GM12878 (cell line): ENCODE measurements at places on chromosomes 1 and 21.

DNA sequence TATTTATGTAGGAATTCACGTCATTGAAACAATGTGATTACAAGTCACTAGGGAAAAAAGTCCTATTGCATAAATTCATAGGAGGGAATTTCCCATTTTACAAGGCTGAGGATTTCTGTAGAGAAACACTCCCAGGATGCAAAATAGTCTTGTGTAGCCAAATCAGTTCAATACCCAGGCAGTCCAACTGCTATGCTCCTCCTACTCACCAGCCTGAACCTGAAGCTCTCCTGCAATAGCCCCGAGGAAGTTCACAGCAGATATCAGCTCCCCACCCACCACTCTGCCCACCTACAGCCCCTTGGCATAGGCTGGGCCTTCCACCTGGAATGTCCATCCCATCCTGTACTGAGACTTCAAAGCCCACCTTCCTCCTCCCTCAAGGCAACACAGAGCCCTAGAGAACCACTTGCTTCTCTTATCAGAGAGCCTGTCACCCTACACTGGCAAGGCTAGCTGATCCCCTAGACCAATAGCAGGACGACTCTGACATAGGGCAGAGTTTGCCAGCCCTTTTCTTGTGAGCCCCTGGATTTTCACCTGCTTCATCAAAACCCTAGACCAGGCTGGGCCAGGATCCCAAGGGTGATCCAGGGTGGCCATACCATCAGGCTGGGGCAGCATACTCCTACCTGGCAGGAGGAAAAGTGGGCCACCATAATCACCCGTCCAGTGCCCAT, 1.5 kb downstream of the LSS start:
- DNase-seq: peak; percentile 51

GRCh38 chr1:244854166-244854565, 10.2 kb downstream of the HNRNPU start:
- DNase-seq: no peak

DNA sequence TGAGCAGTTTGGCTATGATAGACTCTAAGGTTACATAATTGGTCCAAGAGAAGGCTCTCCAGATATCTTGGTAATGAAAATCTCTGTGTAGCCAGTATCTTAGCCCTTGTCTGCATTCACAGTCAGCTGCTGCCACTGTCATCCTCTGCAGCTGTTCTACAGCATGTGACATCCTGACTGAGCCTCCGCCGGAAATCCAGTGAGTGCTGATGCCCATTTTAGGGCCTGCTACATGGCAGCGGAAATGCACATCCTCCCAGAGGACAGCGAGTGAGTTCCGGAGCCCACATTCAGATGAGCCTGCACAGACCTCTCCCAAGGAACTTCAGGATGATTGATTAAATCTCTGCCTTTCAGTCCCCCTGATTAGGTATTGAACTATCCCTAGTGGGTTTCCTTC, 237.1 kb downstream of the HHIPL2 start:
- DNase-seq: no peak

DNA sequence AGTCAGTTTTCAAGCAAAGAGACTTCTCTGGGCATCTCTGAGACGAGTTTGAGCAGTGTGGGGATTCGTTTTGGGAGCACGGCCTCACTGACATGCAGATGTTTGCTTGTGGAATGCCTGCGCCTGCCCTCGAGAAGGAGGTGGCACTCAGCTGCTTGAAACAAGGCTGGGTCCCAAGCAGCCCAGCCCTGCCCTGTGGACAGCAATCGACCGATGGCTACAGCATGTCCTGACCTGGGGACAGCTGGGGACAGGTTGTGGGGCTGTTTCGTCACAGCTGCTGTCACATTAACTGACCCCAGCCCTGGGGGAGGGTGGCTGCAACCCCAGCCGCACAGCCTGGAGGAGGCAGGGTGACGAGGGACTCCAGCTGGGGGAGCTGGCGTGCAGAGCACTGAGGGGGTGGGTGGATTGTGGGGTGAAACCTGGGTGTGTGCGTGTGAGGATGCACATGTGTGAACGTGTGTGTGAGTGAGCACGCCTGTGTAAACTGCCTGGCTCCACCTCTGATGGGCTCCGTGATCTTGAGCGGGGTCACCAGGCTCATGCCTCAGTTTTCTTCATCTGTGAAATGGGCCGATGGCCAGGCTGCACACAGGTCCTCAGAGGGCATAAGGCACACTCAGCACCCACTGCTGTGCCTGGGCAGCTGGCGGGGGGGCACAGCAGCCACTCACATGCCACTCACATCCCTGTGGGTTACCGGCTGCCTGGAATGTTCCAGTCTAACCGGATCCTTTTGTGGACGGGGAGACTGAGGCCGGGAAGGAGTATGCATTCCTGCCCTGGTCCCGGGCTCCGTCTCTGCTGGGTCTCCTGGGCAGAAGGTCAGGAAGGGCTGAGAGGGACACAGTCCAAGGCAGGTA, 49.3 kb downstream of the COL18A1 start:
- no peak for DNase-seq

- no peak for DNase-seq
These were observed 18.6 kb downstream of the DYRK3 start for GRCh38 chr1:206653715-206654459.

DNA sequence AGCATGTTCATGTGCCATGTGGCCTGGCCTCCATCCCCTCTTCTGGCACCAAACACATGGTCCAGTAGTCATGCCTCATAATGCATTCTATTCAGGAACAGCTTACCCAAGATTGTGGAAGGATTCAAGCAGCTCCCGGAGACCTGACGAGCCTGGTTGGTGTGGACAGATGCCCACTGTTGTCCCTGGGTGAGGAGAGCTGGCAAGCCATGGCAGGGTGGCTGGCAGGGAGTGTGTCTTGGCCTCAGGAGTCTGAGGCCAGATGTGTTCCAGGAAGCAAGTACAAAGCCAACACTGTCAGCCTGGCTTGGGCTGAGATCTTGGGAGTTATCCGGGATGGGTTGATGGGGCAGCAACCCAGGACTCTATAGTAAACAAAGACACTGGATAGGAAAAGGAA, 7.3 kb upstream of the FABP3 start:
- no peak for DNase-seq

DNA sequence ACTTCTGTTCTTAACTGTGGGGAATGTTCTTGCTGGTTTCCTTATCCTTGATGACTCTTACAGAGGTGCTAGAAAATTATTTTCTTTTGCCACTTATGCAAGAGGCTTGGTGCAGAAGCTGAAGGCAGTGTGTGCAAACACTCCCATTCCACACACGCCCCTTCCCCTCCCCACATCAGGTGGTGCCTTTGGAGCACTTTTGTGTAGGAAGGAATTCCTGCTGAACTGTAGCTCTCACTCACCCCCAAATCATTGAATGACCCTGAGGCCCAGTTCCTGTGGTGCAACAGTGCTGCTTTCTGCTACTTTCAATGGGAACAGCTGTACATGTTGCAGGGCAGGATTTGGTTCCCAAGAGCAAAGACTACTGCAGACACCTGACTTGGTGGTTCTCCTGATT, 101.8 kb downstream of the CD247 start:
- no peak for DNase-seq

DNA sequence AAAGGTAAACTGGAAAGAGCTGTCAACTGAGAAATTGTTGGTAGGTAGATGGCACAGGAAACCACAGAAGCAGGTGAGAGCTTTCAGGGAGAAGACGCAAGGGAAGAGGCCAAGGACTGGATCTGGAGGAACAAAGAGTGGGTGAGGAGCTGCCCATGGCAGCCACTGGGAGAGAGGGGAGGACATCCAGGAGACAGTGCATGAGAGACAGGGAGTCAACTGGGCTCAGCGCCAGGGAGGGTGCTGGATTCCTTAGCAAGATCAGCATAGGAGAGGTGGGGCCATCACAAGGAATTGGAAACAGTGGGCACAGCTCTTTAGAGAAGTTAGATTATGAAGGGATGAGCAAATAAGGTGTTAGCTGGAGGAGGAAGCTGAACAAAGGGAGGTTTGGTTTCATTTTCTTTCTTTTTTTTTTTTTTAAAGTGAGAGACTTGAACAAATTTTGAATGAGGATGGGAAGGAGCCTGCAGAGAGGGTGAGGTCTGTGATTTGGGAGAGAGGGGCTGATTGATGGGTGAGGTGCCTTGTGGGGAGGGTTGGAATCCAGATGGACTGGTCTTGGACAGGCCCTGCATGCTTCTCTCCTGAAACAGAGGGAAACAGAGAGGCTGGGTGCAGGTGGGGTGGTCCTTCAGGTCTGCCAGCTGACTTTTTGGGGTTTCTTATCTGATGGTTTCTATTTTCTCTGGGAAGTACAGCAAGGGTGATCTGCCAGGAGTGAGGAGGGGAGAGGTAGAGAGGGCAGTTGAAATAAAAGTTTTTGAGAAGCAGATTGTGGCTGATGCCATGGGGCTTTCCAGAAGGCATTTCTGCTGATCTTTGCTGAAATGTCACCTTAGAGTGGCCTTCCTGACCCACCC, 5.4 kb downstream of the CYP4B1 start:
- no peak for DNase-seq

GRCh38 chr1:27496604-27497155, 6.7 kb upstream of the WASF2 start:
- DNase-seq: no peak

GRCh38 chr1:56002231-56002630, 577.1 kb downstream of the PLPP3 start:
- no peak for DNase-seq

DNA sequence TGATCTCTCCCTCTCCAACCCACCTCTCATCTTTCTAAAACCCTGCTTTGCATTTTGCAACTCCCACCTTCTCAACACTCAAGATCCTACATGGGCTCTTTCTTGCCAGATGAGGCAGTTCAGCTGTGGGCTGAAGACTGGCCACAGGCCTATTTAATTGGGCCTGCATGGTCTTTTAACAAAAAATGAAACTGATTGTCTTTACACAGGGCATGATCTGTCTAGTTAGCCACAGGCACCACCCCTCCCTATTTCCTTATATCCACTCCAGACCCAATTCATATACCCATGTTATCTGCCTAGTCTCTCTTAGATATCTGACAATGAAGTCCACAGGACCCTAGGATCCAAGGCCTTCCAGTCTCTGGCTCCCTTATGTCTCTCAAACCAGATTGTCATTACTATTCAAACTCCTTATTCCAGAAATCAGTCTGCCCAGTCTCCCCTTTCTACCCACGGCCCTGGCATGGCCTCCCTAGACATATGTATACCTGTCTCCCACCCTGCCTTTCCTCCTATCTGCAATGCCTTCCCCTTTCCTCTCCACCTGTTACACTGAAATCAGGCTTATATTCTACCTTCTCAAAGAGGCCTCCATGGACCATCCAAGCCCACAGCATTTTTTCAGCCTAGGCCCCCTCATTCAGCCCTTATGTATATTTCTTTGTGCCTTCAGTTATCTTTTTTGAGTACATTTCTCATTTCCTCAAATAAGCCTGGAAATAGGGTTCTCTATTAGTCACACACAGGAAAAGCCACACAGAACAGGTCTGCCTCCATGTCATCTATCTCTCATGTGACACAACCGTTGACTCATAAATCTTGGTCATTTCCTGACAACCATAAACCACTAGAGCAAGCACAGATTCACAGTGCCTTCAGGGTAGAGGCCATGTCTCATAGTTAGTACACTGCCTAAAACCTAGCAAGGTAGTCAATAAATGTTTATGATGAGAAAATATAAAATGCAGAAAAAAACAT, 39.0 kb downstream of the LPAR3 start:
- peak; percentile 74 for DNase-seq

- no peak for DNase-seq
These were observed 114.1 kb downstream of the PROX1 start for GRCh38 chr1:214101828-214102227.

DNA sequence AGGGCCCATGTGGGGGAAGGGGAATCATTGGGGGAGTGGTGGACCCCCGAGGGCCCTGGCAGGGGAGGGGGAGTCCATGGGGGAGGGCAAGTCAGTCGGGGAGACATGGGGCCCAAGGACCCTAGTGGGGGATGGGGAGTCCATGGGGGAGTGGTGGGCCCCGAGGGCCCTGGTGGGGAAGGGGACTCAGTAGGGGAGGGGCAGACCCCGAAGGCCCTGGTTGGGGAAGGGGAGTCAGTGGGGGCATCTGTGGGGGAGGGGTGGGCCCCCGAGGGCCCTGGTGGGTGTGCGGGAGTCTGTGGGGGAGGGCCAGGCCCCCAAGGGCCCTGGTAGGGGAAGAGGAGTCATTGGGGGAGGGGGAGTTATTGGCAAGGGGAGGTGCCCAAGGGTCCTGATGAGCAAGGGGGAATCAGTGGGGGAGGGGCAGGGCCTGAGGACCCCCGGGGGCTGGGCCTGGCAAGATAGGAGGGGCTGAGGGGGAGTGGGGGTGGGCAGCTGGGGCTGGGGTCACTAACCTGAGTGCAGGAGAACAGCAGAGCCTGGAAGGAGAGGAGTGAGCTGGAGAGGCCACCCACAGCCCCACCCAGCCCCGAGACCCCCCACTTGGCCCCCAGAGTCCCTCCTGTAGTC, 2.1 kb downstream of the MXRA8 start:
- no peak for DNase-seq

GRCh38 chr1:41868241-41868998, 50.3 kb downstream of the HIVEP3 start:
- peak; percentile 63 for DNase-seq

- no peak for DNase-seq
These were observed 613.3 kb downstream of the PLPP3 start for GRCh38 chr1:55965981-55966461.

DNA sequence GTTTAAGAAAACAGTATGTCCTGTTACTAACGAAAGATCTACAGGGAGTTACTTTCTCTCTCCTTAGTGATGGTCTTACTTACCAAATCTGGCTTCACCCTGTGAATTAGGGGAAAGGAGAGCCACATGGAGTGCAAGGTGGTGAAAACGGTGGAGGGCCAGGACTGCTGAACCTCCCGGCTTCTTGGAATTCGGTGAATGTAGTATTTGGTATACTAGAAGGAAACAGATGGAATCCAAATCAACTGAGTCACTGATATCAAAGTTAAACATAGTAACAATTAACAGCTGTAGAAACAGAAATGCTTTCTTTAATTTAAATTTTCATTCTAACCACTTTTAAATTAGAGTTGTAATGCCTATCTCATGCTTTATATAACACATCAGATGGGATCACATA, 45.7 kb downstream of the ALG14 start:
- no peak for DNase-seq

GRCh38 chr1:184497959-184498723, 111.3 kb downstream of the C1orf21 start:
- no peak for DNase-seq

DNA sequence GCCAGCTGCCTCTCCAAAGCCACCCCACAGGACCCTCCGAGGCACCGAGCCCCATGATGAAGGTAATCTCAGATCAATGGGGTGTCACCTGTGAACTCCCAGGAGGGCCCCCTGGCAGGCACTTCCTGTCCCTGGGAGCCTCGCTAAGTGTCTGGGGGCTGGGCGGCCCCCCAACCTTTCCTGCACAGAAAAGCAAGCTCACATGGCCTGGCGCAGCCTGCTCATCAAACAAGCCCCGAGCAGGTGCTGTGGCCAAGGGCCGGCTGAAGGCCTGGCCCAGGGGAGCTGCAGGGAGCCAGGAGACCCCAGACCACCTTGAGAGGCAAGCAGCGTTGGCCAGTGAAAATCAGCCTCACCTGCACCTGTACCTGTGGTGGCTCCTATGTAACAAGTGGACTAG, 2.9 kb downstream of the RIPK4 start:
- no peak for DNase-seq

GRCh38 chr1:39407896-39408640, 83.4 kb upstream of the BMP8A start:
- no peak for DNase-seq

- peak; percentile 68 for DNase-seq
These were observed 441.6 kb downstream of the OMA1 start for GRCh38 chr1:58104960-58105359.
